ENCODE measurements at places on chromosomes 3 and 15. TPM values are rescaled to one million over a fixed set of nuclear protein-coding genes. Genes with fewer than 3 reads are reported as not detected.

CPEB1 gene
- 0.60 TPM for polyA plus RNA-seq

AADAC gene
- not detected for polyA plus RNA-seq

CCR1 gene
- not detected for polyA plus RNA-seq

PRR23A gene
- not detected for polyA plus RNA-seq
